ENCODE measurements at places on chromosomes 6 and 20.
A peak's percentile ranks its signal among the peaks of the same experiment; 100 is the strongest.

DNA sequence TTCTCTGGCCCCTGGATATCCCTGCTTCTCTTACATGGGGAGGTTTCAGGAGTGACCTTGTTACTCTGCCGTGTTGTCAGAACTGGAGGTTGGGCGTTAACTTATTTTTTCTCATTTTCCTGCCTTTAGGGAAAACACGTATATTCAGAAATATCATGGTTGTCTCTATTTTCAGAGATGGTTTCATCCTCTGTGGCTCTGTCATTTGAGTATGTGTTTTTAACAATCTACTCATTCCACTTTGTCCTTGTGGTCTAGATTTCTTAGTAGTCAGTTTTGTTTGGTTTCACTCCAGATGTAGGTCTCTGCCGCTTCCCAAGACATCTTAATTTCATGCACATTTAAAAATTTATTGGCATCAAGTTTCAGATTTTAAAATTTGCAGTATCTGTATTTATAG is 45.9 kb downstream of the KCNS1 start:
- DNase-seq = no peak

- no peak for DNase-seq
These were observed 121.2 kb downstream of the INSM1 start for GRCh38 chr20:20489054-20489453.

DNA sequence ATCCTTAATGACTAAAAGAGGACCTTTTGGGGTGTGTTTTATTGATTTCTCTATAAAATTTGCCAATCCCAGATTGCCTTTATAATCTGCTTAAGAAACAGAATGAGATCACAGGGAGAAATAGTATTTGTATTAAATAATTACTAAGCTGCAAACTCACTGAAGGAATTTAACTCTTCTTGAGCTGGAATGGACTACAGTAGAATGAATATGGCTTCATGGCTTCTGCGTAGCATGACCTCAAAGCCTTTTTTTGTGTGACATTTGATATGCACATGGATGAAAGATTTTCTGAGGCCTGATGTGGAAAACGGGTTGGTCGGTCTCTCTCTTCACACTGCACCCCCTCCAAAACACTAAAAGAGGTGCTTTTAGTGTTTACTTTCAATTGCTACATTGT is 115.9 kb downstream of the QKI start:
- DNase-seq = no peak

DNA sequence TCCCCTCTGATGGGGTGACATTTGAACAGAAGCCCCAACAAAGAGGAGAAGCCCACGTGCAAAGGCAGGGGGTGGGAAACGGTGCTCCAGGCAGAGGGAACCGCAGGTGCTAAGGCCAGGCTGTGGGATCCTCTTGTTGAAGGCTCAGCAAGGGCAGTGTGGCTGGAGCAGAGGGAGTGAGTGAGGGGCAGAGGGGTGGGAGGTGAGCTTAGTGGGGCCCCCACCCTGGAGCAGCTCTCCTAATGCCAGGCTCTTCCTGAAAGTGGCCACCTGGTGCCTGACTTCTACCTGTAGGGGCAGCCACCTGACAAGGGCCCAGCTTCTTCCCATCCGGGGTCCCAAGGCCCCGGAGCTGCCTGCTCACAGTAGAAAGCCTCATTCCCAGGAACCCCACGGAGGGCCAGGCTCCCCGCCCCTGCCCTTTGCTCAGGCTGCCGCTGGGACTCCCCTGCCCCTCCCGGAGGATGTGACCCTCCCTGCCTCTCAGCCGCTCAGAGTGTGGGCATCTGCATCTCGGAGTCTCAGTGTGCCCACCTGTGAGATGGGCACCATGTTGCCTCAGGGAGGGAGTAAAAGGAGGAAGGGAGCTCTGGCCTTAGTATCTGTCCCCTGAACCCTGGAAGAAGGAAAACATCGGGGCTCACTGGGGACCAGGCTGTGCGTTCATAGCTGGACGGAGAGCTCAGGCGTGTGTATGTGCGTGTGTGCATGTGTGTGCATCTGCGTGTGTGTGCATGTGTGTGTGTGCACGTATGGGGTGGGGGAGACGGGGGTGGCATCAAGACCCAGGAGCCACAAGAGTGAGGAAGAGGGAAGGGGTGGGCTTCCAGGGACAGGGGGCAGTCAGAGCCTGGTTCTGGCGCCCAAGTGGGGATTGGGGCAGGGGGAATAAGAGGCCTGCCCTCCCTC is 119.4 kb downstream of the CEBPB start:
- no peak for DNase-seq

GRCh38 chr6:151702851-151703658 is 104.4 kb upstream of the ESR1 start:
- peak; percentile 71 for DNase-seq

DNA sequence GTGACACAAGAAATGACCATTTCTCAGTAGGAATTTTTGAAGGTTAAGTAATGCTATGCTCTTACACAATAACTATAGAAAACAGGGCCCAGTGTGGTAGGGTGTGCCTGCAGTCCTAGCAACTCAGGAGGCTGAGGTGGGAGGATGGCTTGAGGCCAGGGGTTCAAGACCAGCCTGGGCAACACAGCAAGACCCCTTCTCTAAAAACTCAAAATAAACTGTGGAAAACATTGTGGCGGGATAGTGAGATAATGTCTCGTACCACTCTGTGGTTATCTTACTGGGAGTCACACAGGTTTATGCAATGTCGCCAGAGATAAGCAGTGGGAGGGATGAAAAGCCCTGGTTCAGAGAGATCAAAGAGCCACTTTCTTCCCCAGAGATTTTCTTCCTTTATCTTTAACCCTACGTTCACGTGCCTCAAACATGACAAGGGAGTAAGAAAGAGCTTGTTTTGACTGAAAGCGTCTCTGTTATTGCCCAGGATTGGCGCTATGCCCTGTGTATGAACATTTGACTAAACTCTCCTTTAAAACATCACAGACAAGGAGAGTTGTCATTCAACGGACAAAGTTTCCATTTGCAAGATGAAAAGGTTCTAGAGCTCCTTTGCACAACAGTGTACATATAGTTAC is 13.9 kb downstream of the GCM1 start:
- DNase-seq = no peak

DNA sequence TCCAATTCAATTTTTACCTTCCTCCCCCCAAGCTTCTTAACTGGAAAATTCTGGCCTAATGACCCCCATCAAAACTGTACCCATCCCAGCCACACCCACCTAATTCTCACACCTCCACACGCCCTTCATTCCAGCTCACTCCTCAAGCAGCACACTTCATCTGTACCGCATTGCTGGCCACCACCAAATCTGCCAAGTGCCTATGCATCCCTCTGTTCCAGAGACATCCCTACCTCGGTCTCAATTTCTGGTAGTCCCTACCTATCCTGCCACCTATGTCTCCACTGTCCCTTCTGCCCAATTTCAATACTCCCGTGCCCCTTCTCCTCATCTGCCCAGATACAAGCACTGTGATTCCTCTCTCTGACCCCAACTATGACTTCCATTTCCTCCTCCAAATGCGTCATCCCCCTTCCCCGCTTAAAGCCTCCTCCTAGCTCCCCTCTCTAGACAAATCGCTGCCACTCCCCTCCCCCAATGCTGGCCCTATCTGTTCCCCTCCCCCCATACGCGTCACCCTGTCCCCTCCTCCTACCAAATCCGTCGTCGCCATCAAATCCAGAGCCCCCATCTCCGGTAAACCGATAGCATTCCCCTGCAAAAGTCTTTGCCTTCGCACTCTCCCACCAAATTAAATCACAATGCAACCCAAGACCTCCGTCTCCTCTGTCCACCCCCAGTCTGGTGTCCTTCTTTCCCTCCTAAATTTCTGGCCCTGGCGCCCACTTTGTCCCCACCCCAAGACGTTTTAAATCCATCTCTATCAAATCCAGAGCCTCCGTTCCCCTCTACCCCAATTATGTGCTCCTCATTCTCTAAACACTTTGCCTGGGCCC is 1.2 kb downstream of the MTCH1 start:
- peak; percentile 76 for DNase-seq

GRCh38 chr6:39342692-39343395 is 20.3 kb upstream of the KCNK16 start:
- no peak for DNase-seq

- DNase-seq = peak; percentile 76
These were observed 226.0 kb downstream of the TPBG start for GRCh38 chr6:82589509-82590206.

GRCh38 chr6:56073761-56074160 is 173.6 kb downstream of the COL21A1 start:
- DNase-seq = no peak

GRCh38 chr6:138032571-138032970 is 74.6 kb downstream of the PERP start:
- DNase-seq = no peak

DNA sequence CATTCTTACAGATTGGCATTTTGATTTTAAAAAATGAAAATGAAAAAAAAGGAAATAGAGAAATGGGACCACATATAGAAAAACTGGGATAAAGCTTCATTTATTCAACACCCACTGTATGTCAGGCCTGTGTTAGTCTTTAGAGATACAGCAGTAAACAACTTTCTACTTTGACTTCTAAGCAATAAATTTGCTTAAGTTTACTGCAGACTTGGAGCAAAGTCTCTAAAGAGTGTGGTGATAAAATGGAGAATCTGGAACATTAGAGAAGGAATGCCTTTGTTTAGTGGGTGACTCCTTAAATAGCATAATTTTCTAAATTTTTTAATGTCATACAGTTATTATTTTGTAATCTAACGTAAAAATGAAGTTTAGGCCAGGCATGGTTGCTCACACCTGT is 80.7 kb upstream of the CNKSR3 start:
- no peak for DNase-seq

DNA sequence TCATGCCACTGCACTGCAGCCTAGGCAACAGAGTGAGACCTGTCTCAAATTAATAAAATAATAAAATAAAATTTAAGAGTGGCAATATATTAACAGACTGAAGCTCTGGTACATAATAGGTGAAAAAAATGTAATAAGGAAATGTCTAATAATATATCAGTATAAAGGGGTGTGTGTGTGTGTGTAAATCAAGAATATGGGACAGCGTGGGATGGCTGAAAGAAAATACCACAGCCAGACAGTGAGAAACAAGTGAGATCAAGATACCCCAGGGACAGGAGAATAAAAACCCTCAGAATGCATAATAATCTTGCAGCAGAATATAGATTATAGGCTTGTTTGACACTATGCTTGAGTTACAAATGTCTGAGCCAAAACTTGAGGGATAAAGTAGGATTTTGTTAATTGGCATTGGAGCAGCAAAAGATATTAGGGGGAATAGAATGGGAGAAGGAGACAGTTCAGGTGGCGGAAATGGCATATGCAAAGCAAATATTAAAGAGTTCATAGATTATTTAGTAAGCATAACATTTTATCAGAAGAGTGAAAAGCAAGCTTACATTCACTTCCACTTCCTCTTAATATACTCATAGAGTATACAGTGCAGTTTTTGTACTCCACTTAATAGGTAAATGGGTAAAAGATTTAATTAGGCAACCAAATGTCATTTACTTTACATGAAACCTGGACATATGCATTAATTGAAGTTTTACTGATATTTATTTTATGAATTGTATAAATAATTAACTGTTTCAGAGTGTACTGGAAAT is 398.5 kb upstream of the GJE1 start:
- no peak for DNase-seq

GRCh38 chr6:38177882-38178583 is 358.5 kb downstream of the ZFAND3 start:
- peak; percentile 50 for DNase-seq

- no peak for DNase-seq
These were observed 35.0 kb upstream of the TRAM2 start for GRCh38 chr6:52611833-52612232.

GRCh38 chr6:147397306-147397705 is 111.2 kb upstream of the SAMD5 start:
- no peak for DNase-seq

- DNase-seq = no peak
These were observed 6.7 kb upstream of the NTSR1 start for GRCh38 chr20:62702013-62702300.

GRCh38 chr6:150156460-150156859 is 13.6 kb downstream of the PPP1R14C start:
- DNase-seq = no peak

- DNase-seq = no peak
These were observed 446.7 kb downstream of the DOK5 start for GRCh38 chr20:54922096-54922495.

DNA sequence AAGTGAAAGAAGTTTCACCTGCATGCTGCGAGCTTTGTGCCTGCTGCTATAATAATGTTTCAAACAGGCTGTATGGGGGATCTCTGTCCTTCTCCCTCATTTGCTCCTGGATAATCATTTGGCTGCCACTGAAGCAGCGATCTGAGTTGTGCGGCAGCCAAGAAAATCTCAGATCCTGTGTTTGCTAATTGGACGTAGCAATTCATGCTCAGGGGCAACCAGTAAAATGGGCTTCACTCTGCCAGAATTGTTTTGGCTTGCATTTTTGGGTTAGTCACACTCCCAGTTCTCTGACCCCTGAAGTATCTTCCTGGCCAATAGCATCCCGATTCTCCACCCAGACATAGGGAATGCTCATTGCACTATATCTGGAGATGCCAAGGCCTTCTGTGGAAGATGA is 13.7 kb upstream of the STXBP5 start:
- DNase-seq = no peak

GRCh38 chr6:56247654-56248122 is 308 bp upstream of the COL21A1 start:
- no peak for DNase-seq

- DNase-seq = no peak
These were observed 149.8 kb upstream of the AKIRIN2 start for GRCh38 chr6:87851674-87852299.

GRCh38 chr6:154805288-154805911 is 72.2 kb downstream of the SCAF8 start:
- no peak for DNase-seq

- DNase-seq = no peak
These were observed 13.8 kb upstream of the PM20D2 start for GRCh38 chr6:89132057-89132456.

DNA sequence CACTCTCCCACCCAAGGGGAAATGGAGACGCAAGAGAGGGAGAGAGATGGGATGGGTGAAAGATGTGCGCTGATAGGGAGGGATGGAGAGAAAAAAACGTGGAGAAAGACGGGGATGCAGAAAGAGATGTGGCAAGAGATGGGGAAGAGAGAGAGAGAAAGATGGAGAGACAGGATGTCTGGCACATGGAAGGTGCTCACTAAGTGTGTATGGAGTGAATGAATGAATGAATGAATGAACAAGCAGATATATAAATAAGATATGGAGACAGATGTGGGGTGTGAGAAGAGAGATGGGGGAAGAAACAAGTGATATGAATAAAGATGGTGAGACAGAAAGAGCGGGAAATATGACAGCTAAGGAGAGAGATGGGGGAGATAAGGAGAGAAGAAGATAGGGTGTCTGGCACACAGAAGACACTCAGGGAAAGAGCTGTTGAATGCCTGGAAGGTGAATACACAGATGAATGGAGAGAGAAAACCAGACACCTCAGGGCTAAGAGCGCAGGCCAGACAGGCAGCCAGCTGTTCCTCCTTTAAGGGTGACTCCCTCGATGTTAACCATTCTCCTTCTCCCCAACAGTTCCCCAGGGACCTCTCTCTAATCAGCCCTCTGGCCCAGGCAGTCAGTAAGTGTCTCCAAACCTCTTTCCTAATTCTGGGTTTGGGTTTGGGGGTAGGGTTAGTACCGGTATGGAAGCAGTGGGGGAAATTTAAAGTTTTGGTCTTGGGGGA is 754 bp downstream of the TNF start:
- DNase-seq = no peak
